ENCODE measurements at places on chromosomes 5 and 9.

- DNase-seq: no peak
These were observed 2.4 kb downstream of the BBLN start for GRCh38 chr9:128162215-128163026.

DNA sequence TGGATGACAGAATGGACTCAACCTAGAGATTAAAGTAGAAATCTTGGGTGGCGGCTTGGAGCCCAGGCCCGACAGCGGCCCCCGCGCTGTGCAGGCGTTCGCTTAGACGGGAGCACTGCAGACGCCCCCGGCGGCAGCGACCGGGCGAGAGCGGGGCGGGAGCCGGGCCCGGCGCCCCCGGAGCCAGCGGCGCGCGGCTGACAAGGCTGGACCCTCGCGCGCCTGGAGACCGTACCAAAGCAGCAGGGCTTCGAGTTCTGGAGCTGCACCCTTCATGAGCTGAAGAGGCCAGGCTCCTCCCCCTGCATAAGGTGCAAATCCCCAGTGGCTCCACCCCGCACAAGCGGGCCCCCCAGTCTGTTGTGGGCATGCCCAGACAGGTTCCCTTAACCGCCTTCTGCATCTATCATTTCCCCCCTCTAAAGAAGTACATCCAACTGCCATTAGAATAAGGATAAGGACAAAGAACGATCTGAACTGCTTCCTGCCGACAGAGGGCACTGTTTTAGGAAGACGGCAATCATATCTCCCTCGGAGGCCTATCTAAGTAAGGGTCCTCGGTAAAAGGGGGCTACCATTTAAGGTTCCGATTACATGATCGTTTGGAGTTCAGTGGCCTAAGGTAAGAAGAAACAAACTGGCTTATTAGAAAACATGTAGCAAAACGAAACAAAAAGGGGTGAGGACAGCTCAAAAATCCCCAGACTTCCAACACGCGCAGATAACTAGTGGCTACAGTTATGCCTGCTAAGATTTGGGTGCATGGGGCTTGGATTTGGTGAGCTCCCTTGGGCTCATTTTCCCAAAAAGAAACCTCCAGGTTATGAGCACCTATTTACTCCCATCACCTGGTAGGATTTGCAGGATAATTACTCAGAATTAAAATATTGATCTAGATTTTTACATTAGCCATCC is 66.3 kb downstream of the RGMB start:
- no peak for DNase-seq

DNA sequence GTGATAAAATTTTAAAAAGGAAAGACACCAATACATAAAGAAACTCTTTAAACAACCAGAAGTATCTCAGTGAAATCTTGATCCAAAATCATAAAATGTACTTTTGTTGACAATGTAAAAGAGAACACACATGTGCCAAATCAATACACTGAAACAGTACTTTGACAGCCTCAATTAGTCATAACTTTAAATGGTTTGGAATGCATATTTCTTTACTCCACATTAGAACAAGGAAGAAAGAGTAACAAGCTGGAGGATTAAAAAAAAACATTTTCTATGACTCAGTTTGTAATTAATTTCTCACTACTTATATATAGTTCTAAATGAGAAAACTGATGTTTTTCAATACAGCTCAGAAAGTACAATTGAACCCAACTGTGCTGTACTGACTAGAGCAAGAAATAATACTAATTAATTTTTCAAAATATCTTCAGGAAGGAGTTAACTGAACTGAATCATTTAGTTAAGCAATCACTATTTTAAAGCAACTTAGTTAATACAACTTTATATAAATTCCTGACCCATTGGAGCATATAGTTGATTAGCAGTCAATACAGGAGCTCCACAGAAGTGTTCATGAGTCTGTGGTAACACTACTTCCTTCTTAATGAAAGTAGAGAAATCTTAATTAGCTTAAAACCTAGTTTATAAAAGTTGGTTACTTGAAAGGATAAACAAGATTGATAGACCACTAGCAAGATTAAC is 101.0 kb downstream of the NR3C1 start:
- DNase-seq: no peak

- DNase-seq: no peak
These were observed 60.8 kb downstream of the HINT1 start for GRCh38 chr5:131104169-131104808.

GRCh38 chr5:176941951-176942350 is 42.8 kb upstream of the HK3 start:
- DNase-seq: no peak

DNA sequence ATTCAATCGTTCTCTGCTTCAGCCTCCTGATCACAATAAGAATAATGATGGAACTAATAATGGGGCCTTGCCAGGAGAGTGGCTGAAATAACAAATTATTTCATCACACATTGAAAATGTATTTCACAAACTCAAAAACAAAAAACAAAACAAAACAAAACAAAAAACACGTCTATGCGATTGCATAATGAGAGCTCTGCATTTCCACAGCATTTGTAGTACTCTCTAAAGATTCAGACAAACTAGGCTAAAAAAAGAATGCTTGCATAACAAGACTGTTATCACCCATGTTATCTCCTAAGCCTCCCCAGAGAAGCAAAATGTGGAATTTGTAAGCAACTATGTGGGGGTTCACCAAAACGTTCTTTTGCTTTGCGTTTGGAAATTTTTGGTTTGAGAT is 48.1 kb downstream of the PRELID2 start:
- no peak for DNase-seq

- no peak for DNase-seq
These were observed at the start of gene MSANTD3 for GRCh38 chr9:100426530-100427365. MSANTD3 (plus strand) TSS chr9:100427143; CDS start chr9:100441939, 14,796 bp downstream.

DNA sequence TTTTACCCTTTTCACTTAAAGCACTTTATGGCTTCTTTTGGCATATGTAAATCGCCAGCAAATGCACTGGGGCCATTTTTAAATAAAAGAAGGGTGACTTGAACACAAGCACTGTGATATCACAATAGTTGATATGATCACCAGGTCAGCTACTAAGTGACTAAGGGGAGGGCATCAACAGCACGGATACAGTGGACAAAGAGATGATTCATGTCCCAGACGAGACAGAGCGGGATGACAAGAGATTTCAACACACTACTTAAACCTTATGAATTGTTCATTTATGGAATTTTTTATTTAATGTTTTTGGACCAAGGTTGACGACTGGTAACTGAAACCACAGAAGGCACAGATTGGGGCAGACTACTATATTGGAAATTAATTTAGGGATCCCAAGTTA is 54.1 kb downstream of the RORB start:
- DNase-seq: no peak

GRCh38 chr9:15299374-15299939 is 7.6 kb downstream of the TTC39B start:
- DNase-seq: peak; percentile 53

GRCh38 chr9:108844856-108845255 is 10.9 kb downstream of the ACTL7B start:
- no peak for DNase-seq

DNA sequence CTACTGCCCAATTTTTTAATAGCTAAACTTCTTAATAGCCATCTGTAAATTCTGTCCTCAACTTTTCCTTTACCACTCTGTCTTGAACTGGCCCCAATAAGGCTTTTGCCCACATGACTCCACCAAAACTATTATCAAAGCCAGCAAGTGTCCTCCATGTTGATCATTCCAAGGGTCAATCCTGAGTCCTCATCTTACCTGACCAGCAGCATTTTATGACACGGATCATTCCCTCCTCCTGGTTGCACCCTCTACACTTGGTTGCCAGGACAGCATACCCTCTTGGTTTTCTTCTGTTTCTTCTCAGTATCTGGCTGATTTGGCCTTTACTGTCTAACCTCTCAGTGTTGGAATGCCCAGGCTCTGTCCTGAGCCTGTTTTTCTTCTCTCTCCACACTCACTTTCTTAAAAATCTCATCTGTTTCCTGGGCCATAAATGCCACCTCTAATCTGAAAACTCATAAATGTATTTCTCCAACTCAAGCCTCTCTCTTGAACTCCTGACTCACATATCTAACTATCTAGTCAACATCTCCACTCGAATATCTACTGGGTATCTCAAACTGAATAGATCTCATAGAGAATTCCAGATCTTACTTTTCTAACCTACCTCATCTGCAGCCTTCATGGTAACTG is 40.0 kb upstream of the CDC42SE2 start:
- DNase-seq: no peak

- peak; percentile 37 for DNase-seq
These were observed at the start of gene TAL2 for GRCh38 chr9:105662184-105663104. TAL2 (plus strand) TSS chr9:105662457; CDS start chr9:105662497, 40 bp downstream.

All from GM12878 (cell line).